ENCODE measurements at places on chromosomes 6 and 20. TPM values are rescaled to one million over a fixed set of nuclear protein-coding genes. Genes with fewer than 3 reads are reported as not detected.
A peak's percentile ranks its signal among the peaks of the same experiment; 100 is the strongest.

- H3K36me3 ChIP-seq, result peaks cover 6% of the 10 kb centered on the region
- DNase-seq, result no peak
- H3K27ac ChIP-seq, result no peak overlapping the region
- H3K4me1 ChIP-seq, result no peaks in the 10 kb centered on the region
Observed at GRCh38 chr20:64038224-64038564, 2.2 kb downstream of the C20orf204 start.

The FAM184A gene
- total RNA-seq, result 1.7 TPM

The SAMD10 gene
- 0.99 TPM for total RNA-seq

The DPPA5 gene
- not detected for total RNA-seq

- no peak overlapping the region for H3K4me3 ChIP-seq
- no peaks in the 10 kb centered on the region for H3K27me3 ChIP-seq
- no peak overlapping the region for H3K27ac ChIP-seq
- no peaks in the 10 kb centered on the region for H3K36me3 ChIP-seq
Observed at GRCh38 chr20:47088335-47088734, 193.7 kb downstream of the EYA2 start.

The NHSL1 gene
- 10.6 TPM for total RNA-seq

DNA sequence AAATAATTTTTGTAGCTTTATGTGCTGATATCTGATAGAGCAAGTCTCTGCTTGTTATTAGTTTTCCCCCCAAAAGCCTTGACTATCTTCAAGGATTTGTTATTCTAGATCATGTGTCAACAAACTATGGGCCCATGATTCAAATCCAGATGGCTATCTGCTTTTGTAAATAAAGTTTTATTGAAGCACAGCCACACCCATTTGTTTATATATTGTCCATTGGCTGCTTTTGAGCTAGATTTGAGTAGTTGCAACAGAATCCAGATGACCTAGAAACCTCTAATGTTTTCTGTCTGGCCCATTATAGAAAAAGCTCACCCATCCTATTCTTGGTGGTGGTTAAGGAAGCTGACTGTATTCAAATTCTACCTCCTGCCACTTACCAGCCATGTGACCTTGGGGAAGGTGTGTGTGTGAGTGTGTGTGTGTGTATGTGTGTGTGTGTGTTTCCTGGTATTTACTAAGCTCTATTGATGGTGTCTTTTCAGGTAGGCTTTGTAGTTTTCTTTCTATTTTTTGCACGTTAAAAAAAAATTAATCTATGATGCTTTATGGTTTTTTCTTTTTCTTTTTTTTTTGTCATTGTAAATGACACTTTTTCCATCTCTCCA lies 1.3 kb upstream of the GTSF1L start:
- no peak overlapping the region for H3K27ac ChIP-seq
- H3K4me3 ChIP-seq, result no peak overlapping the region
- DNase-seq, result no peak
- H3K27me3 ChIP-seq, result peaks cover under 1% of the 10 kb centered on the region
- no peaks in the 10 kb centered on the region for H3K36me3 ChIP-seq

- no peak overlapping the region for H3K4me3 ChIP-seq
- no peaks in the 10 kb centered on the region for H3K36me3 ChIP-seq
- H3K27me3 ChIP-seq, result no peaks in the 10 kb centered on the region
- H3K4me1 ChIP-seq, result no peaks in the 10 kb centered on the region
- no peak overlapping the region for H3K27ac ChIP-seq
- DNase-seq, result no peak
Observed at GRCh38 chr6:144588697-144589325, 303.7 kb downstream of the UTRN start.

The ASIP gene
- not detected for total RNA-seq

DNA sequence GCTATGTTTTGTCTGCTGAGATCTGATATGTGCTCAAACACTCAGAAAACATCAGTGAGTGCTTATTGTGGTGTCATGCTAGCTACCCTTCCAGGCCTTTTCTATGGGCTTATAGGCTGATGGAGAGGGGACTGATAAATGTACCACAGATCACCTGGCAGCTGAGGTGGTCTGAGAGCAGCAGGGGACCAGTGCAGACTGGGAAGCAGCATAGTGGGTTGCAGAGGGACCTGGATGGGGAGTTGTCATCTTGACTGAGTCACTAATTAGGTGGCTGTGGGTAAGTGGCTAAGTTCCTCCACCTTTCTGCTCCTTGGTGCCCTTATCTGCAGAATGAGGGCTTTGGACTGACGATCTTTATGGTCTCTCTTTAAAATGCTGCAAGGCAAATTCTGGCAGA lies 2.8 kb downstream of the TMEM200A start:
- H3K27me3 ChIP-seq, result no peaks in the 10 kb centered on the region
- no peak for DNase-seq
- H3K4me3 ChIP-seq, result peak overlapping the region; percentile 94
- H3K4me1 ChIP-seq, result peaks cover 11% of the 10 kb centered on the region
- H3K36me3 ChIP-seq, result no peaks in the 10 kb centered on the region

The ISM1 gene
- 0.26 TPM for total RNA-seq

GRCh38 chr6:138331984-138332383 lies 45.7 kb upstream of the SMIM28 start:
- H3K4me3 ChIP-seq, result no peak overlapping the region
- H3K4me1 ChIP-seq, result no peaks in the 10 kb centered on the region
- H3K27me3 ChIP-seq, result no peaks in the 10 kb centered on the region

The RSPO3 gene
- total RNA-seq, result 15.4 TPM

- no peaks in the 10 kb centered on the region for H3K36me3 ChIP-seq
- H3K4me1 ChIP-seq, result no peaks in the 10 kb centered on the region
- H3K4me3 ChIP-seq, result no peak overlapping the region
- DNase-seq, result no peak
Observed at GRCh38 chr20:2973574-2973973, 69.8 kb upstream of the GNRH2 start.

DNA sequence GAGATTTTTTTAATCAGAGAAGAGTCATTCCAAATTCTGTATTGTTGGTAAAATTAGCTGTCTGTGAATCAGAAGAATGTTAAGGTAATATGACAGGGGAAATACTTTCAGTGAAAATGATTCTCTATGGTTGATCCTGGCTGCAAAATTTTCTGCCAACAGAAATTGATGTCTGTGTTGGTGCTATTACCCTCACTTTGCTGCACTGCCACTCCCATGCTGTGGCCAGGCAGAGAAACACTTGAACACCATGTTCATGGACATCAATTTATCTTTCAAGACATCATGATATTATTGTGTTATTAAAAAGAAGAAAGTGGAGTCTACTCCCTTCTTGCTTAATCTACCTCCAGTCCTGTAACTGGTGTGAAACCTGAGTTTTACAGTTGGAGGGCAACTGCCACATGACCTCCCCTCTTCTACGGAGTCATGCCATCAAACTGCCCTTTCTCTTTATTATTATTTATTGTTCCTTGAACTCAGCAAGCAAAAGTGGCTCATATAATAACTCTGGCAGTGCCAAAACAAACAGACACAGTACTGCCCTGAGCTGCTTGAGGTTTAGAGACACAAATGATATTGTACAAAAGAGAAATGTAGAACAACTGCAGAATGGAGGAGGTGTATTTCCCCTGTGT lies 288.0 kb upstream of the JAG1 start:
- no peak overlapping the region for H3K4me3 ChIP-seq
- no peaks in the 10 kb centered on the region for H3K36me3 ChIP-seq
- no peaks in the 10 kb centered on the region for H3K4me1 ChIP-seq
- peak; percentile 13 for DNase-seq
- no peak overlapping the region for H3K27ac ChIP-seq

The ENPP1 gene
- 13.1 TPM for total RNA-seq

GRCh38 chr6:105326833-105327770 lies 75.8 kb downstream of the PREP start:
- H3K27ac ChIP-seq, result no peak overlapping the region
- no peaks in the 10 kb centered on the region for H3K36me3 ChIP-seq
- peak; percentile 27 for DNase-seq
- H3K4me3 ChIP-seq, result no peak overlapping the region

The NOX3 gene
- not detected for total RNA-seq

- H3K27me3 ChIP-seq, result no peaks in the 10 kb centered on the region
- no peak for DNase-seq
- peaks cover 2% of the 10 kb centered on the region for H3K4me1 ChIP-seq
- no peaks in the 10 kb centered on the region for H3K36me3 ChIP-seq
- H3K27ac ChIP-seq, result no peak overlapping the region
- no peak overlapping the region for H3K4me3 ChIP-seq
Observed at GRCh38 chr20:18692447-18692846, 104.6 kb downstream of the DTD1 start.

GRCh38 chr20:50341880-50342637 lies 151.4 kb downstream of the CEBPB start:
- H3K27ac ChIP-seq, result no peak overlapping the region
- peaks cover 19% of the 10 kb centered on the region for H3K4me1 ChIP-seq
- no peaks in the 10 kb centered on the region for H3K27me3 ChIP-seq
- no peak for DNase-seq
- no peaks in the 10 kb centered on the region for H3K36me3 ChIP-seq

The COL12A1 gene
- 1,023 TPM for total RNA-seq

DNA sequence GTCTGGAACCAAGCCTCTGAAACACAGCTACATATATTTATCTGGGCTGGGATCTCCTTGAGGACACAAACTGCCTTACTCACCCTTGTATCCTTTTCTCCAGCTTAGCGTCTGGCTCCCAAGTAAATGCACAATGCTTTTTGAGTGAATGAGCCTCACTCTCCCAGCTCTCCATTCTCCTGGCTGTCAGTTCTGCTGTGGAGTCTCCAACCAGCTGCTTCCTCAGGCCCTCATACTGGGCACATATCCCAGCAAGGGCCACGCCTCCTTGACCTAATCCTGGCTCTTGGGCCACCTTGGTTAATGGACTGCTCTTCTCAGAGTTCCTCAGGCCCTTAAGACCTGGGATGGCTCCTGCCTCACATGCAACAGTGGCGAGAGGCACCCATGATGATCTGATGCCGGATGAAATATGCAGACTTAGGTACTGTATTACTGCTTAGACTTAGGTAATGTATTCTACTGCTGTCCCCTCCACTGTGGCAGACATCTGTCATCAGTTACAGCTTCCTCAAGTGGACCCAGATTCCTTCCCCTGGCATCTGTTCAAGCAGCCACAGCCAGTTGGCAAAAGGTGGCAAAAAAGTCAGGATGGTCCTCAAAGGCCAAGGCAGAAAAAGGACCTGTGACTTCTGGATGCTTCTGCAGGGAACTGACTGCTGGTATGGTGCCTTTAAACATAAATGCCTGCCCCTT lies 16.5 kb downstream of the SNHG17 start:
- H3K36me3 ChIP-seq, result peaks cover 19% of the 10 kb centered on the region
- no peaks in the 10 kb centered on the region for H3K27me3 ChIP-seq
- H3K4me3 ChIP-seq, result no peak overlapping the region

The PLCB1 gene
- 13.4 TPM for total RNA-seq

GRCh38 chr6:1759870-1760269 lies 150.2 kb downstream of the FOXC1 start:
- H3K4me3 ChIP-seq, result no peak overlapping the region
- H3K36me3 ChIP-seq, result no peaks in the 10 kb centered on the region
- no peaks in the 10 kb centered on the region for H3K27me3 ChIP-seq
- no peak for DNase-seq
- H3K4me1 ChIP-seq, result no peaks in the 10 kb centered on the region

DNA sequence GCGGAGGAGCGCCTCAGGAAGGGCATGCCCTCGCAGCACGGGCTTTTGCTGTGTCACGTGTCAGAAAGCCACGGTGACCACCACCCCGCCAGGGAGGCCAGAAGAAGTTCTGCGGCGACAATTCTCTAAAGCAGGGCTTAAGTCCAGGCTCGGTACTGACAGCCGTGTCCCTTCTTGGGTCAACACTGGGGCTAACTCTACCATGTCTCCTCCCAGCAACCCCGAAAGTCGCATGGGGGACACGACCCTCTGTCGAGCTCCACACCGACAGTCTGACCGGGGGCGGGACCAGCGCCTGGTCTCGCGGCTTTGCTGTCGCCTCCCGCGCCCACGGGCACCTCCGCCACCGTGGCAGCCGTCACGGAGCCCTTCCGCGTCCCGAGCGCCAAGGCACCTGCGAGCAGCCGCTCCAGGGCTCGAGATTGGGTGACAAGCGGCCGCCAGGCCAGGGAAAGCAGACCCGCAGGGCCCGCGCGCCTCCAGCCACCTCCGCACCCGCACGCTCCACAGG lies 534 bp downstream of the NANP start:
- no peaks in the 10 kb centered on the region for H3K4me1 ChIP-seq
- peak; percentile 31 for DNase-seq
- H3K36me3 ChIP-seq, result no peaks in the 10 kb centered on the region
- H3K27me3 ChIP-seq, result no peaks in the 10 kb centered on the region
- H3K4me3 ChIP-seq, result peak overlapping the region; percentile 90

The CST5 gene
- total RNA-seq, result not detected

GRCh38 chr20:13211956-13212618 lies 9.0 kb upstream of the ISM1 start:
- DNase-seq, result no peak
- no peak overlapping the region for H3K27ac ChIP-seq
- no peaks in the 10 kb centered on the region for H3K4me1 ChIP-seq
- H3K36me3 ChIP-seq, result no peaks in the 10 kb centered on the region
